ENCODE measurements at places on chromosomes 3 and 15.

DNA sequence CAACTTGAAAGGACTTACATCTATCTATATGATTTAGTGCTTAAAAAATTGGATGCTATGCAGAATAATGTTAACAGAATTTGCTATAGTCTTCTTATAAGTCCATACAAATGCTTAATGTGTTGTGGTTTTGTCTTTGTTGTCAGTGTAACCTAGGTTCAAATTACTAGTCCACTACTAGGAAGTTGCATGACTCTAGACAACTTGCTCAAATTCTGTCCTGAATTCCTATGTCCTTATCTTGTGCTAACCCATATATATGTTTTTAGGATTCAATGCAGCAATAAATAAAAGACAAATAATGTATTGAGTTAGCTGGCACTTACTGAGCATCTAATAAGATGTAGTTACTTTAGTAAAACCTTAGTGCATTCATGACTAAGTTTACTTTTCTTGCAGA lies 276.5 kb upstream of the KCNMB2 start:
- no peak overlapping the region for H3K4me3 ChIP-seq
- H3K4me1 ChIP-seq: no peaks in the 10 kb centered on the region
- no peaks in the 10 kb centered on the region for H3K36me3 ChIP-seq
- DNase-seq: no peak
- no peak overlapping the region for H3K27ac ChIP-seq

GRCh38 chr3:16260046-16260445 lies 4.7 kb downstream of the DPH3 start:
- no peaks in the 10 kb centered on the region for H3K27me3 ChIP-seq
- peaks cover 36% of the 10 kb centered on the region for H3K4me1 ChIP-seq
- H3K36me3 ChIP-seq: no peaks in the 10 kb centered on the region

GRCh38 chr3:4322635-4323034 lies 19.5 kb downstream of the SETMAR start:
- peaks cover 4% of the 10 kb centered on the region for H3K4me1 ChIP-seq
- H3K4me3 ChIP-seq: no peak overlapping the region
- H3K36me3 ChIP-seq: no peaks in the 10 kb centered on the region
- H3K27ac ChIP-seq: no peak overlapping the region
- DNase-seq: no peak
- H3K27me3 ChIP-seq: no peaks in the 10 kb centered on the region

DNA sequence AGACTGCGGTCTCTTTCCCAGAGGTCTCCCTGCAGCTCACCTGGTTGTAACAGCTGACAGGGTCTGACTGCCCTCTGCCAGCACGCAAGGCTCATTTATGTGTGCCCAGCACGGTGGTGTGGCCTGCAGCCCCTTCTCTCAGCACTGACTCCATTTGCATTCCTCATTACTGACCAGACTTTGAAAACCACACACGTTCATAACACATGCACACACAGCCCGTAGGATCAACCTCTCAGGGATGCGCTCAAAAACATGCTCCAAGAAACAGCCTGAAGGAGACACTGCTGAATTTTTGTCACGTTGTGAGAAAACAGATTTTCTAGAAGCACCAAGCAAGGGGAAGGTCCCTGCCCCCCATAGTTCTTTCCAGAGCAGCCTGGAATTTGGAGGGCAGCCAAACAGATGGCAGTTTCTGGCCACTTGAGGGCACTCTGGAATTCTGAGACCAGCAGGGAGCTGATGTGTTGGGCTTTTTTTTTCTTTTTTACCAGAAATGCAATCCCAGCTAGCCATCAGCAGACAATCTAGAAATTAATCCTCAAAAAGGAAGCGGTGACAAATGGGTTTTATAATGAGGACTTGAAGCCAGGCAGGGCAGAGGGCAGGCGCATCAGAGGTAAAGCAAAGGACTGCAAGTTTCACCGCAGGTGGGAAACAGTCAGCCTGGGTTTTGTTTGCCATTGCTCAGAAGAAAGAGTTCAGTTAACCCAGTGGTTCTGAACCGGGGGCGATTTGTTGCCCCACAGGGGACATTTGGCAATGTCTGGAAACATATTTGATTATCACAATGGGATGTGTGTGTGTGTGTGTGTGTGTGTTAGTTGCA lies 170.5 kb upstream of the PROK2 start:
- H3K4me1 ChIP-seq: peaks cover 6% of the 10 kb centered on the region
- H3K36me3 ChIP-seq: no peaks in the 10 kb centered on the region
- no peaks in the 10 kb centered on the region for H3K27me3 ChIP-seq
- H3K4me3 ChIP-seq: no peak overlapping the region
- no peak overlapping the region for H3K27ac ChIP-seq

GRCh38 chr15:60096157-60096556 lies 92.0 kb downstream of the FOXB1 start:
- no peak for DNase-seq
- no peak overlapping the region for H3K4me3 ChIP-seq
- H3K27me3 ChIP-seq: peaks cover 1% of the 10 kb centered on the region
- H3K4me1 ChIP-seq: no peaks in the 10 kb centered on the region
- H3K36me3 ChIP-seq: no peaks in the 10 kb centered on the region
- H3K27ac ChIP-seq: no peak overlapping the region

GRCh38 chr15:43067717-43068461 lies 37.9 kb downstream of the UBR1 start:
- H3K36me3 ChIP-seq: no peaks in the 10 kb centered on the region
- no peak overlapping the region for H3K27ac ChIP-seq
- no peaks in the 10 kb centered on the region for H3K4me1 ChIP-seq

GRCh38 chr3:51896607-51897305 lies 6.4 kb downstream of the IQCF1 start:
- no peak overlapping the region for H3K4me3 ChIP-seq
- no peak for DNase-seq
- no peak overlapping the region for H3K27ac ChIP-seq
- H3K27me3 ChIP-seq: no peaks in the 10 kb centered on the region
